CD4-positive, alpha-beta T cell treated with Interleukin-17A for 1 hour (primary cell): ENCODE measurements at places on chromosomes 12 and 14.

DNA sequence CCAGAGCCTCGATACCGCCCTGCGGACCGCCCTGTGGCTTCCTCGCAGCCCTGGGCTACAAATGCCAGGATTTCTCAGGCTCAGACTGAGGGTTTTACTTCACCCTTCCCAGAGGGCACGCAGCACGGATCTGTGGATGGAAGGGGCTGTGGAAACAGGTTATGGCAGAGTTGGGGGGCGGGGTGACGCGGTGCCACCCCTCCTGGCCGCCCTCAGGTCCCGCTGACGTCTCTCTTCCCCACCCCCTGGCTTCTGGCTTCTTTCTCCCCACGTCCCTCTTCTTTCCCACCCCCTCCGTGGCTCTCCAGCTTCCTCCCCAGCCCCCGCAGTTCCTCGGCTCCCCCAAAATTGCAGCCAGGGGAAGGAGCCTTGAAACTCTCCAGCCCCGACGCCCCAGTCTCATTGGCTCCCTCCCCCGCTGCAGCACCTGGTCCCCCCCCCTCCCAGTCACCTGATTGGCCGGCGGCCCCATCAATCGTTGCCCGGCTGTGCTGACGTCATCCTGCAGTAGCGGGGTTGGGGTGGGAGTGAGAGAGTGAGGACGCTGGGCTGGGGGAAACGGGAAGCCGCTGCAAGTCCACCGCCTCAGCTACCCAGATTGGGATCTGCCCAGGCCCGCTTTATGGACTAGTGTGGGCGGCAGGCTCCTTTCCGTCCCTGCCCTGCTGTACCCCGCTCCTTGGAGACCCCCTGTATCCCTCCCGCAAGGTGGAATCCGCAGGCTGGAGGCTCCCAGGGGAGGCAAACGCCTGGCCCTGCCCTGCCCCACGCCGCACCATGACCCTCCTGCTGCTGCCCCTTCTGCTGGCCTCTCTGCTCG, at the start of gene CLSTN3:
CLSTN3 (plus strand) TSS at position 500 of the 820 bp plus-strand sequence; CDS start at position 778, 278 bp downstream.
- DNase-seq: peak; percentile 92

DNA sequence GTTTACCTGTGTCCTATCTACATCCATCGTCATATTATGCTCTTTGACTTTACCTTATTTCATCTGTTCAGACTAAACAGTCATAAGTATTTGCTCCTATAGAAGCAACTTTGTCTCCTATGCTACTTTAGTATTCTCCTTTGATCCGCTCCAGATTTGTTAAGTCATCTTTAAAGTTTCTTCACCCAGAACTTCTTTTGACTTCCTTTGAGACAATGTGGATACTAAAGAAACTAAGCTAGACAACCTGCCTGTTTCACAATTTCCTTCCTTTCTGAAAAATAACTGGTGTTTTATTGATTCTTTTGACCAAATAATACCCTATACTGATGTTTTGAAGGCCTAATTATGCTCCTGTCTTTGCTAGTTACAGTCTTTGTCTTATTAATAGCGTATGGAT, 30.0 kb upstream of the LRRK2 start:
- DNase-seq: no peak

DNA sequence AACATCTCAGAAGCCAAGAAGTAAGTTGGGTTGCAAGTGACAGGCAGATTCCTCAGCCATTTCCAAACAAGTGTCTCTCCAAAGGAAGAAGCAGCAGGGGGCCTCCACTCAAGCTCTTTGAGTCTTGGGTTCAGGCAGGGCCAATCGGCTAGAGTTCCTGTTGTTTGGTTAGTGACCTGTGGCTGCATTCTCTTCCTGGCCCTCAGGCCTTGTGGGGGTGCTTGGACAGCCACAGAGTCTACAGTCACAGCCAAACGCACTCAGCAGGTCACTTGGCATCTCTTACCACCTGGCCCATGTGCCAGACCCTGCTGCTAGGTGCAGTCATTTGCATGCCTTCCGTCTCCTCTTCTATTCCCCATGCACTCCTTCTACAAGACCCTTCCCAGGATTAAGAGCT, 353.9 kb downstream of the GRIN2B start:
- no peak for DNase-seq

- DNase-seq: no peak
Measured at GRCh38 chr12:58381546-58381945, 440.2 kb downstream of the ATP23 start.

DNA sequence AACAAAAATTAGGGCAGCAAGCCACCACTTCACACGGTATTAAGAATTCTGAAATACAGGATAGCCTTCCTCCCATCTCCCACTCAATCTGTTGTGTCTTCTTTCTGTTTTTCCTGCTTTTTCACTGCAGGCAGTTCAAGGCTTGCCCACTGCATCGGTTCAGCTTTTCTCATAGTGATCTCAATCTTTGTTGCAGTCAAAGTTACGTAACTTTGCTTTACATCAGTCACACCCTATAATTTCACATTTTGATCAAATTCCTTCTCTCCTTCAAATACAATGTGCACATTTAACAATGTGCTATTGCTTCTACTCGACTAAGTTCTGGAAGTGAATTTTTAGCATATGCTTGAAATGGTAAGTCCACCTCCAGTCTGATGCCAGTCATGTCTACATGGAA, 217.6 kb downstream of the EFCAB11 start:
- no peak for DNase-seq

DNA sequence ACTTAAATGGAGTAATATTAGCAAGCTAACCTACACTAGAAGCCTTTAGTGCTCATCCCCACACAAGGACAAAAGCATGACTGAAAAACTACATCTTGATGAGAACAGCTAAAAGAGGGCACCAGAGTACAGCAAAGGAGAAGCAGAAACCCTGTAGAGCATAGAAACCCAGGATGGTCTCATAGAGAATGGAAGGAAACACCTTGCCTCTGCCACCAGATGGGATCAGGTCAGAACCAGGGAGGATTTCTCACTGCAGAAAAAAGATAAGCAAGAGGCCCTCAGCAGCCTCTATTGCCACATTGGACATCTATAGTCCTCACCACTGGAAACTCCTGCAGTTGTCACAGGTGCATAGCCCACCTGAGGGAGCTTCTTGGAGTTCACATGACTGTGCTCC, 13.6 kb upstream of the ZNF705A start:
- DNase-seq: no peak

DNA sequence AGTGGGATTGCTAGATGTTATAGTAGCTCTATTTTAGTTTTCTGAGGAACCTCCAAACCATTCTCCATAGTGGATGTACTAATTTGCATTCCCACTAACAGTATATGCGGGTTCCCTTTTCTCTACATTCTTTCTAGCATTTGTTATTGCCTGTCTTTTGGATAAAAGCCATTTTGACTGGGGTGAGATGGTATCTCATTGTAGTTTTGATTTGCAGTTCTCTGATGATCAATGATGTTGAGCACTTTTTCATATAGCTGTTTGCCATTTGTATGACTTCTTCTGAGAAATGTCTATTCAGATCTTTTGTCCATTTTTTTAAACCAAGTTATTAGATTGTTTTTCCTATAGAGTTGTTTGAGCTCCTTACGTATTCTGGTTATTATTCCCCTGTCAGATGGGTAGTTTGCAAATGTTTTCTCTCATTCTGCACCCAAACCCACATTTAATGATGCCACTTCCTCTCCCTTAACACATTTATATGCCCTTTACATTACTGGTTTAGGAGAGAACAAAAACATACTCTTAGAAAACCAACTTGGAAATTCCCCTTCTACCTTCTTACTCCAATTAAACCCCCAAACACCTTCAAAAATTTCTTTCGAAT, 48.2 kb downstream of the NELL2 start:
- DNase-seq: peak; percentile 78

DNA sequence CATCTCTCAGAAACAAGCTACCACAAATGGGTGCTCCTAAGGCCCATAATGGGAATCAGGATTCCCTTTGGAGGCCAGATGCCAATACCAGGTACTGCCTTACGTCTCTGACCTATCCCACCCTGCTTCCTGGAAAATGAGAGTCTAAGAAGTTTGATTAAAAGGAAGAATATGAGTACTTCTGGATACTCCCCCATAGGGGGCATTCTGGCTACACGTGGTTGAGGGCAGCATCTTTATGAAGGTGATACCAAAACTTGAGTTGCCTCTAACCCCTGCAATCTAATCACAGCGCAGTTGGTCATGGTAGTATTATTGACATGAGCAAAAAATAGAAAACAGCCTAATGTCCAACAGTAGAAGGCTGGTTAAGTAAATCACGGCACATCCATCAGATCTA, 184.2 kb upstream of the LHX5 start:
- DNase-seq: no peak

- DNase-seq: no peak
Measured at GRCh38 chr12:105555556-105556295, 225.2 kb downstream of the C12orf75 start.
